Progenitor cell of endocrine pancreas (in vitro differentiated cells): ENCODE measurements at places on chromosomes 1 and 21. TPM values are rescaled to one million over a fixed set of nuclear protein-coding genes. Genes with fewer than 3 reads are reported as not detected.

DNA sequence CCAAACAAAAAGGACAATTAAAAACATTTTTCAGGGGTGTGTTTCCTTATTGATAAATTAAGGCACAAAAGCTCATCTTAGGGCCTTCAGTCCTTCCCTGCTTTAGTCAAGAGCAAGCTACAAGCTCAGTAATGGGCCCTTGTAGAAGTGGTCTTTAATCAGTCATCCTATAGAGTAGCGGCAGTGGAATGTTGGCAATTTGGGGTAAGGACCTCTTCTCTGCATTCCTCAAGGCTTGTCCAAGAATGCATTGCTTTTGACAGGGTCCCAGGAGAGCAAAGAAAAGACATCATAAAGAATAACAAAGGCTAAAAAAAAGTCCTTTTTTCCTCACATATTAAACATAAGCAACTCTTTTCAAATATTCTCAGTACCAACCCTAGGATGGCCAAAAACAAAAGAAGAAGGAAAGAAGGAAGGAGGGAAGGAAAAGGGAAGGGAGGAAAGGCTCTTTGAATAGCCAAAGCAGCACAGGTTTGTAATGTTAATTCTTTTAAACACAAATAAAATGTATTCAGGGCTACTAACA is 27.3 kb upstream of the CAMK1G start:
- no peak overlapping the region for H3K27ac ChIP-seq
- DNase-seq = no peak
- peaks cover 5% of the 10 kb centered on the region for H3K27me3 ChIP-seq

The SELENBP1 gene
- 56.2 and 57.0 TPM in 2 replicates for total RNA-seq

- no peaks in the 10 kb centered on the region for H3K36me3 ChIP-seq
- DNase-seq = no peak
- no peak overlapping the region for H3K4me3 ChIP-seq
- no peaks in the 10 kb centered on the region for H3K4me1 ChIP-seq
- H3K27ac ChIP-seq = no peak overlapping the region
Measured at GRCh38 chr21:18776936-18777335, 373.4 kb upstream of the TMPRSS15 start.

- DNase-seq = no peak
- no peak overlapping the region for H3K27ac ChIP-seq
- H3K27me3 ChIP-seq = peaks cover 3% of the 10 kb centered on the region
- H3K4me1 ChIP-seq = no peaks in the 10 kb centered on the region
Measured at GRCh38 chr1:213829780-213830179, 158.0 kb upstream of the PROX1 start.

DNA sequence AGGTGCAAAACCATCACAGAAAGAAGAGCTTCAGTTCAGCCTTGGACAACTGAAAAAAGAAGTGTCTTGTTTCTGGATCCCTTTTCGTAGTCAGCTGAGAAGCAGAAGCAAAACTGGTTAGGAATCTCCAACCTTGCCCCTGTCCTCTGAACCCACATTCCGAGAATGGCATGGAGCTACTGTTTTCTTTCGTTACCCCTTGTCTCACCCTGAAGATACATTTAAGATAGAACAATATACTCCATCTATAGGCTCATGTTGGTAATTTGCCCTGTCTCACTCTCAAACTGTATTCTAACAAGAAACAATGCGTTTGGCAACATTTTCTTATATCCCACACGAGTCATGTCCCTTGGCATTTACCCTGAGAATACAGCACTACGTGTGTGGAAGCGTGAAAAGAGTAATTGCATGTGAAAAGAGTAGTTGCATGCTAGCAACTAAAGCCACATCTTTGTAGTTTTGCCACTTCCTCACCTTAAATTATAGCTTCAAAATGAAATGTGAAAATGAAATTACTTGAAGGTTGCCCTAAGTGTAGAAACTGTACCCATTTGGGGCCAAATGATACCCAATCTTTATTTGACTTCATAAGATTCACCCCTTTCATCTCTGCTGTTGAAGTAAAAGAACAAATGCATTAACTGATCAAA is 5.3 kb downstream of the SLAMF7 start:
- no peak overlapping the region for H3K27ac ChIP-seq
- H3K27me3 ChIP-seq = peaks cover 8% of the 10 kb centered on the region
- H3K36me3 ChIP-seq = no peaks in the 10 kb centered on the region
- no peak for DNase-seq
- H3K4me1 ChIP-seq = no peaks in the 10 kb centered on the region

GRCh38 chr1:11534846-11535245 is 55.9 kb downstream of the DISP3 start:
- H3K4me1 ChIP-seq = no peaks in the 10 kb centered on the region
- no peak overlapping the region for H3K27ac ChIP-seq
- no peaks in the 10 kb centered on the region for H3K27me3 ChIP-seq
- no peak for DNase-seq
- no peaks in the 10 kb centered on the region for H3K36me3 ChIP-seq
- no peak overlapping the region for H3K4me3 ChIP-seq

The TENT5C gene
- 11.4 and 13.6 TPM in 2 replicates for total RNA-seq

The LAD1 gene
- total RNA-seq = 35.3 and 38.0 TPM in 2 replicates

- H3K36me3 ChIP-seq = no peaks in the 10 kb centered on the region
- no peaks in the 10 kb centered on the region for H3K27me3 ChIP-seq
- peaks cover 6% of the 10 kb centered on the region for H3K4me1 ChIP-seq
- no peak overlapping the region for H3K4me3 ChIP-seq
- no peak overlapping the region for H3K27ac ChIP-seq
Measured at GRCh38 chr1:30038134-30039025, 685.0 kb downstream of the MATN1 start.

The TPTE gene
- not detected in 2 replicates for total RNA-seq

DNA sequence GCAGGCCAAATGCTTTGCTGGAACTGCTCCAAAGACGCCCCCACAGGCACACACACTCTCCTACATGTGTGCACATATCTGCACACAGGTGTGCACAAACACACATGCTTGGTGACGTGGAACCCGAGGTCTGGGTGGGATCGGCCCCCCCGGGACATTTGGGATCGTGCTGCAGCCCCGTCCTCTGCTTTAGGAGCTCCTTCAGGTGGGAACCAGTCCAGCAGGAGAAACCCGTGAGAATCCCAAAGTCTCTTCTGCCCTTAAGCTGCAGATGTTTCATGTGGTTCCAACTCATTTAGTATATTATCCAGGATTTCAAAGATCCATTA is 38.6 kb downstream of the UBE2G2 start:
- H3K36me3 ChIP-seq = no peaks in the 10 kb centered on the region
- H3K27me3 ChIP-seq = peaks cover 4% of the 10 kb centered on the region
- H3K4me3 ChIP-seq = no peak overlapping the region
- DNase-seq = no peak
- peaks cover 9% of the 10 kb centered on the region for H3K4me1 ChIP-seq

DNA sequence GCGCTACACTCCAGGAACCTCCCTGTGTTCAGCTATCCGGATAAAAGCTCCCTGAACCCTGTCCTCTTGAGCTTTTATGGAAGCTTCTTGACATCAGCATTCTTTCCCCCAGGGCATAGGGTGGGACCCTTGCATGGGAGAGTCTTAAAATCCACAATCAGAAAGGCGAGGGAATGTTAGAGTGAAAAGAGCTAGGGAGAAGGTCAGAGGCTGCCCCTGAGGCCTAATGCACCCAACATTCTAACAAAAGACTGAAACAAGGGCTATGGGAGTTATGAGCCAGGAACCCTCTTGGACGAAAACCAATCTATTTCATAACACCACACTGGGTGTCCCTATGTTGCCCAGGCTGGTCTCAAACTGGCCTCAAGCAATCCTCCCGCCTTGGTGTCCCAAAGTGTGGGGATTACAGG is 36.7 kb downstream of the NEK2 start:
- no peak for DNase-seq
- H3K27me3 ChIP-seq = peaks cover 3% of the 10 kb centered on the region
- H3K4me1 ChIP-seq = peaks cover 12% of the 10 kb centered on the region

The CFAP107 gene
- 1.2 and 2.8 TPM in 2 replicates for total RNA-seq

DNA sequence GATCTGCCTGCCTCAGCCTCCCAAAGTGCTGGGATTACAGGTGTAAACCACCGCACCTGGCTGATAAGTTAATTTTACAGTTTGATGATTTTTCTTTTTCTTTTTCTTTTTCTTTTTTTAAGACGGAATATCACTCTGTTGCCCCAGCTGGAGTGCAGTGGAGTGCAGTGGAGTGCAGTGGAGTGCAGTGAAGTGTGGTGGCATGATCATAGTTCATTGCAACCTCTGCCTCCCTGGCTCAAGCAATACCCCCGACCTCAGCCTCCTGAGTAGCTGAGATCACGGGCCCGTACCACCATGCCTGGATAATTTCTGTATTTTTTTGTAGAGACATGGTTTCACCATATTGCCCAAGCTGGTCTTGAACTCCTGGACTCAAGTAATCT is 84.4 kb upstream of the CXADR start:
- no peak for DNase-seq
- no peak overlapping the region for H3K27ac ChIP-seq
- H3K4me3 ChIP-seq = no peak overlapping the region
- no peaks in the 10 kb centered on the region for H3K27me3 ChIP-seq
- H3K36me3 ChIP-seq = no peaks in the 10 kb centered on the region
- peaks cover 2% of the 10 kb centered on the region for H3K4me1 ChIP-seq

- peaks cover 12% of the 10 kb centered on the region for H3K36me3 ChIP-seq
- no peak for DNase-seq
- H3K27ac ChIP-seq = no peak overlapping the region
- no peaks in the 10 kb centered on the region for H3K27me3 ChIP-seq
- peaks cover 37% of the 10 kb centered on the region for H3K4me1 ChIP-seq
- no peak overlapping the region for H3K4me3 ChIP-seq
Measured at GRCh38 chr1:25893116-25893515, 13.1 kb downstream of the STMN1 start.

DNA sequence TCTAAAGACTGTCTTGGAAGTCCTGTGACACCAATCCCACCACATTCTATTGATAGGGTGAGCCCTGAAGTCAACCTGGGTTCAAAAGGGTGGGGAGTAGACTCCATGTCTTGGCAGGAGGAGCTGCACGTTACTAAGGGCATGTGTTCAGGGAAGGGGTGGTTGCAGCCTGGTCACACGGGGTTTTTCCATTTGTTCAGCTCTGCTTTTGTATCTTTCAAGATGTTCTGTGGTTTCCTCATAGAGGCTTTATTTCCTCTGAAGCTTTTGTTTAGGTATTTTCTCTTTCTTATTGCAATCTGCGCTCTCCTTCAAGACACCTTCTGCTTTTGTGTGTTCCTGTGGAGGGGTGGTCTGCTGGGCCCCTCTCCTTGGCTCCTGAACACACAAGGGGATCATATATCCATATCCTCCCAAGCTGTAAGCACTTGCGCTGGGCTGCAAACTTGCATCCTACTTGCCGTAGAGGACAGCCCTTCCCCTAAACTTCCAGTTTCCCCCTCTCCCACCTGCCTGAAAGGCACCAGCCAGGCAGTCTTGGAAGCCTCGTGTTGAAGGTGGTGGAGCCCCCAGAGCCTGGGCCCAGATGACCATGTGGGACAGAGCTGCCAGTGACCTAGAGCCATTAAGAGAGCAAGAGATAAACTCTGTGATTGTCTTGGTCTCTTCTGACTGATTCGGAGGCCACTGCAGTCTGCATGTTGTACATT is 62.5 kb upstream of the TRAPPC10 start:
- no peaks in the 10 kb centered on the region for H3K27me3 ChIP-seq
- no peak overlapping the region for H3K4me3 ChIP-seq
- DNase-seq = no peak

DNA sequence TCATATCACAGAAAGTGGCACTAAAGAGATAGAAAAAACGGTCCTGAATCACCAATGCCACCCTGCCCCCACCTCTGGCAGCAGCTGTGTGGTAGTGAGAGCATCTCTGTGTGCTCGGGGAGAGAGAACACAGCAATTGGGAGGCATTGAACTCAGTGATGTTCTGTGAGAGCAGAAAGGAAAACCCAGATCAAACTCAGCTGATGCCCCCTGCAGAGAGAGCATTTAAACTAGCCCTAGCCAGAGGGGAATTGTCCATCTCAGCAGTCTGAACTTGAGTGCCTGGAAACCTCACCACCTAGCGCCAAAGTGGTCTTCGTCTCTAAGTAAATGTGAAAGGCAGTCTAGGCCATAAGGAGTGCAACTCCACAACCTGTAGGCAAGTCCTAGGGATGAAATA is 21.3 kb downstream of the SLC44A5 start:
- H3K36me3 ChIP-seq = peaks cover 3% of the 10 kb centered on the region
- H3K4me3 ChIP-seq = no peak overlapping the region
- peaks cover 11% of the 10 kb centered on the region for H3K27me3 ChIP-seq
- DNase-seq = no peak
- peaks cover 28% of the 10 kb centered on the region for H3K4me1 ChIP-seq

The DCDC2B gene
- total RNA-seq = not detected in 2 replicates

GRCh38 chr1:204080163-204080903 is 7.4 kb downstream of the SOX13 start:
- peaks cover 79% of the 10 kb centered on the region for H3K4me1 ChIP-seq

DNA sequence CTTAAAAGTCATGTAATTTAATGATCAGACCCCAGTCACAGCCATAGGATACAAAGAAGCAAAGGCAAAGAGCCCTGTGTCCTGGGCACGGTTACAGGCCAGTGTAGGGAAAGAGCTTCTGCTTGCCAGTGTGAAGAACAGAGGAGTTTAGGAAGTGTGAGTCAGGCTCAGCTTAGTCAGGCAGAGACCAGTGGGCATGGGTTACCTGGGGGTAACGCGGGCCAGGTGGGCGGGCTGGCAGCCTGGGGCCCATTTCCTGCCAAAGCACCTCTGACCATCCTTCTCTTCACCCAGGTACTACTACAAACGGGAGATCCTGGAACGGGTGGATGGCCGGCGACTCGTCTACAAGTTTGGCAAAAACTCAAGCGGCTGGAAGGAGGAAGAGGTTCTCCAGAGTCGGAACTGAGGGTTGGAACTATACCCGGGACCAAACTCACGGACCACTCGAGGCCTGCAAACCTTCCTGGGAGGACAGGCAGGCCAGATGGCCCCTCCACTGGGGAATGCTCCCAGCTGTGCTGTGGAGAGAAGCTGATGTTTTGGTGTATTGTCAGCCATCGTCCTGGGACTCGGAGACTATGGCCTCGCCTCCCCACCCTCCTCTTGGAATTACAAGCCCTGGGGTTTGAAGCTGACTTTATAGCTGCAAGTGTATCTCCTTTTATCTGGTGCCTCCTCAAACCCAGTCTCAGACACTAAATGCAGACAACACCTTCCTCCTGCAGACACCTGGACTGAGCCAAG is 4.7 kb downstream of the ELF3 start:
- H3K27ac ChIP-seq = peak overlapping the region; percentile 49
- peaks cover 53% of the 10 kb centered on the region for H3K4me1 ChIP-seq
- peak overlapping the region; percentile 19 for H3K4me3 ChIP-seq
- peaks cover 27% of the 10 kb centered on the region for H3K36me3 ChIP-seq
- H3K27me3 ChIP-seq = no peaks in the 10 kb centered on the region

GRCh38 chr1:201982082-201982622 is 296 bp upstream of the RNPEP start:
- peak overlapping the region; percentile 98 for H3K27ac ChIP-seq
- DNase-seq = peak; percentile 75
- peak overlapping the region; percentile 91 for H3K4me3 ChIP-seq
- no peaks in the 10 kb centered on the region for H3K27me3 ChIP-seq
- H3K4me1 ChIP-seq = peaks cover 17% of the 10 kb centered on the region

The SMIM1 gene
- 10.8 and 12.0 TPM in 2 replicates for total RNA-seq

The RIPK4 gene
- 28.9 and 30.1 TPM in 2 replicates for total RNA-seq

The CLDN17 gene
- not detected in 2 replicates for total RNA-seq

- H3K27ac ChIP-seq = no peak overlapping the region
- no peaks in the 10 kb centered on the region for H3K4me1 ChIP-seq
- no peak overlapping the region for H3K4me3 ChIP-seq
- DNase-seq = no peak
- H3K27me3 ChIP-seq = peaks cover 31% of the 10 kb centered on the region
Measured at GRCh38 chr1:59978511-59978910, 51.9 kb upstream of the CYP2J2 start.
